ENCODE measurements at places on chromosomes 12 and 14.

- no peak for DNase-seq
Observed at GRCh38 chr14:82537831-82538230, 1004.2 kb upstream of the SEL1L start.

- no peak for DNase-seq
Observed at GRCh38 chr12:123200414-123200813, 32.5 kb downstream of the MPHOSPH9 start.

DNA sequence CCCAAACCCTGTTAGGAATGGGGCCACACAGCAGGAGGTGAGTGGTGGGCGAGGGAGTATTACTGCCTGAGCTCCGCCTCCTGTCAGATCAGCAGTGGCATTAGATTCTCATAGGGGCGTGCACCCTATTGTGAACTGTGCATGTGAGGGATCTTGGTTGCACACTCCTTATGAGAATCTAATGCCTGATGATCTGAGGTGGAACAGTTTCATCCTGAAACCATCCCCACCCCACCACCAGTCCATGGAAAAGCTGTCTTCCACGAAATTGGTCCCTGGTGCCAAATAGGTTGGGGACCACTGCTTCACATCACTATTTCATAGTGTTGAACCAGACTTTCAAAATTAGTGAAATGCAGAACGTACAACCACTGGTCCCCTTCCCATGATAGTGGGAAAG is 57.9 kb upstream of the BICD1 start:
- no peak for DNase-seq

DNA sequence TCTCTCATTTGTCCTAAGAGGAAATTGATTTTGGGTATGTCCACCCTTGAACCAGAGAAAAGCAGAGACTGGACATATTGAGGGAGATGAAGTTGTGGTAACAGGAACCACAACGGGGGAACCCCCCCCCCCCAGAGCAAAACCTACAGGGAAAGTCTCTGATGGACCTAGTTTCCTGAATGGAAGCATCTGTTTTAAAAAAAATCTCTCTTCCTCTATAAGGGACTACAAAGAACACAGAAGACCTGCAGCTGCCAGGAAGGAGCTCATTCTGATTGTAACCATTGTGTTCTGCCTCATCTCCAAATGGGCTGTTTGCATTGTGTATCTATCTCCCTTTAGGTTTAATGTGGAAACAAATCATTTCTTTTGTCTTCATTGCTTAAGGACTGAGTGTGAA is 13.4 kb downstream of the C1S start:
- DNase-seq = no peak

DNA sequence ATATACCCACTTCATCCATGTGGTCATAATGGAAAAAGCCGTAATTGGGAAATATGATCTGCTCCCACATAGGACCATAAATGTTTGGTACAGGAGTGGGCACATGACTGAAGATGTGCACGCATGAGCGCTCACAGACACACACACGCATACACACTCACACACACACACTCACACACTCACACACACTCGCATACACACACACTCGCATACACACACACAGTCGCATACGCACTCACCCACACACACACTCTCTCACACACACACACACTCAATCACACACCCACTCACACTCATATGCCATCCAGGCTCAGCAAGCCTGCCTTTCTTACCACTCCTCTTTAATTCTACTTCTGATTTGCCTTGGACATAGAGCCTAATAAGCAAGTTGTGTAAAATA is 45.6 kb upstream of the EGLN3 start:
- no peak for DNase-seq

DNA sequence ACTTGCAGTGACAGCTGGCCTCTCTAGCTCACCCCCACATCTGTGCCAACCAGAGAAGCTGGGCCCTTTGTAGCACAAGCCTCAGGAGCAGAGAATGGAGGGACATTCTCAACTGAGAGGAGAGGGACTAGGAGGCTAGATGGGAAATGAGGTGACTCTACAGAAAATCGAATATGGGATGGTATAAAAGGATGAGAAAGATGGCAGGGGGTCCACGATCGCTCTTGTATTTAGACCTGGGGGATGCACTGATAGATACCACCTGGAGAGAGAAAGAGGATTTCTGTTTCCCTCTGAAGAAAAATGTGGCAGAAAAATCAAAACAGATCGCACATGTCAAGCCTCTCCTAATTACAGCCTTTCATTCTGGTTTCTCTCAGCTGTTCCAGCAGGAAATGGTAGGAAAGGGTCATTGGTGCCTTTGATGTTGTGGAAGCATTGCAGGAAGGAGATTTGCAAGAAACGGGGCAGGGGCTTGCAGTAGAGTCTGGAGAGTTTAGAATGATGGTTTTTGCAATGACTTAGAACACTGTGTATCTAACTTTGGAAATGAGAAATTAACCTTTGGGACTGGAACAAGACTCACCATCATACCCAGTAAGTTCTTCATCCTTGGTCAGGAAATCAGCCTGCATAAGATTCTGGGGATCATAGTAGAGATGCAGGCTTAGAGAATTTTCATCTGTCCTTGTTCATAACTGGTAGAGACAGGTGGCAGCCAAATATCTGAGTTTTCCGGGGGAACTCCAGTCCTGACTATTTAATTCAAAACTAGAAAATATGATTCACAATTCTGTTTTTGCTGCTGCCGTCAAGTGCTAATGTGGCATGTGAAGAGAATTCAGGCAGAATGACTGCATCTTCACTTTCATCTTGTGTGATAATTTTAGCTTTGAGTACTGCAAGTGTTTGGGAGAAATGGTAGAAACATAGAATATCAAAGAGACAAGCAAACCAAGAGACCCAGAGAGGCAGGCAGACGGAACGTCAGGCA is 98.8 kb downstream of the DAD1 start:
- DNase-seq = no peak

DNA sequence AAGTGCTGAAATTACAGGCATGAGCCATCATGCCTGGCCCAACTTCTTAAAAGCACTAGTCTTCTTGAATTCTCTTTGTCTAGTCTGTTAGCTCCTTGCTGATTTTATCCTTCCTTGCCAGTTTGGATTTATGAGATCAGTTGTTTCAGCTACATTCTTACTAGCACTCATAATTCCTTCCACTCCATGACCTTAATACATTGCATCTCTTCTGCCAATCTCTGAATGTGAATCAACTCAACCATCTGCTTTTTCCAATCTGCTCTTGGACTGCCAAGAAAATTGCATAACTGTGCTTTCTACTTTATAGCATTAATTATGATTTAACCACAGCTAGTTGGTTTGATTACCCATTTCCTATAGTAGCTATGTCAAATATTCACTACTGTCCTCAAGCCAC is 14.9 kb upstream of the HEATR5A start:
- no peak for DNase-seq

- DNase-seq = no peak
Observed at GRCh38 chr12:21831791-21832344, 57.4 kb upstream of the KCNJ8 start.

DNA sequence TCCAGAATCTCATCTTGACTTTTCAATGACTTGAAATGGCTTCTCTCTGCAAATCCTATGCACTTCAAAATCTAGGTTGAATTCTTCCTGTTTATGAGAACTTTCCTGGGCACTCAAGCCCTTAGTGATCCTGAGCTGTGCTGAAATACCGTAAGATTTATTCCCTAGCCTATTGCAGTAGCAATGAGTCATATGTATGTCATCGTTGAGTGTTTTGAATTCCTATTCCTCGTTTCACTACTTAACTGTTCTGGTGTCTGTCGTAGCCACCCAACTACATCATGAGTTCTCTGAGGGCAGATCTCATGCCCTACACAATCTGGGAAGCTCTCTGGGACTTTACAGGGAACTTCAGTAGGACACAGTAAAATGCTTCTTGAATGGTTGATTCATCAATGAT is 190.8 kb upstream of the TMEM132C start:
- DNase-seq = no peak

DNA sequence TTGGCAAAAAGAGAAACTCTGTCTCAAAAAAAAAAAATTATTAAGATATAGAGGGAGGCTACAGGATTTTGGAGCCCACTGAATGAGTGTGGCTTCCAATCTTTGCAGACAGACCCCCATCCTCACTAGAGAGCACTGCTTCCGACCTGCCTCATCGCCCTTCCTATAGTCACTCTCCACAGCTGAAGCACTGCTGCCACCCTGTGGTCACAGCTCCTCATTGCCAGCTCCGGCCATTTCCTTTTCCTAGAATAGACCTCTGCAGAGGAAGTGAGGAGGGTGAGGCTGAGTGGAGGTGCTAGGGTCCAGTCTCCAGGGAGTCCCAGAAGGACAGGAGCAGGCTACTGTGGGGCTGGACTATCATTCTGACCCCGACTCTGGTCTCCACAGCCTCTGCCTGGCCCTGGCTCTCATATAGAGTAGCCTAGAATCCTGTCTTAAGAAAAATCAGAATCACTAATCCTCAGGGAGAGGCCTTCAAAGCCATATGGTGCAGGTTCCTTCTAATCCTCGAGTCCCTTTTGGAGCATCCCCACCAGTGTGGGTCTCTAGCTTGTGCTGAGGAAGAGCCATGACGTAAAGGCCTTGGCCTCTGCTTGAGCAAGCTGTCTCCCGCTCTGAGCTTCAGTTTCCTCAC is 1.4 kb upstream of the NPFF start:
- DNase-seq = peak; percentile 83

- DNase-seq = no peak
Observed at GRCh38 chr14:52266179-52266578, 1.3 kb upstream of the PTGDR start.

- no peak for DNase-seq
Observed at GRCh38 chr14:99633918-99634317, 11.0 kb upstream of the HHIPL1 start.

DNA sequence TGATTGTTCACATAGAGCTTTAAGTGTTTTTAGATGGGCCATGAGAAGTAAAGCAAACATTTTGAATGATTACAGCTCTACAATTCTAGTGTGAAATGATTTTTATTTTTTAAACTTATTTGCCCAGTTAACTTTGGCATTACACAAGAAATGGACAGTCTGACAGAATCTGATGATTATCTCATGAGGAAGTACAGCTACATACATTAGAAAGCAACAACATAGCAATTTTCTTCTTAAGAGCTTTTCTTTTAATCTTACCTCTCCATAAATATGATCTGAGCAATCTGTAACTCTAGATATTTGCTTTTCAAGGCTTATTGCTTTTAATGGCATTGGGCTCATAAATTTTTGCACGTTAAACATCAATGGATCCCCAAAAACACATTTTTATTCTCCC is 26.5 kb upstream of the PPP1R12A start:
- DNase-seq = no peak

DNA sequence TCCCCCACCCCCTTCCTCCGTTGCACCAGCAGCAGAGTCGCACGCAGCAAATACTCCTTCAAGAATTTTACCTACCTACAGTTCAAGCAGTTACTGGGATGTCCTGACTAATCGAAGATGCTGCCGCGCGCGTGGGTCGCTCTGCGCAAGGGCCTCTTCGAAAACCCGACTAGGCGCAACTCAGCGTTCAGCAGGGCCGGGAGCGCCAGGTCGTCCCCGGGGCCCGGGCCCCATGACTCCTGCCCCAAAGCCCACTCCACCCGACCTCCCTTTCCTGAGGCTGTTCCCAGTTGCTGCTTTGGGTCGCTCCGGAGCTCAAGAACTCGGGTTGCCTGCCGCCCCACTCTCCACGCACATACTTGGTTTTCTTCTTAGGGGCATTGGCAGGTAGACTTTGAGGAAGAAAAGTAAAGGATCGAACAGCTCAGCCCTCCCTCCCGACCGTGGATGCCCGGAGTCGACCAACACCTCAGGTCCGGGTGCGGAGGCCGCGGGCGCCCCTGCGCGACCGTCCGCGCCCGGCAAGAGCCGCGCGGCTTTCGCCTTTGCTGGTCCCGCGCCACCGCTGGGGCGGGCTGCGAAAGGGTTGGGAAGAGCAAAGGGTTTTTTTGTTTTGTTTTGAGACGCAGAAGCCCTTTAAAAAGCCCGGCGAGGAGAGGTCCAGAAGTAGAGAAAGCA is 1.9 kb downstream of the BMP4 start:
- no peak for DNase-seq

DNA sequence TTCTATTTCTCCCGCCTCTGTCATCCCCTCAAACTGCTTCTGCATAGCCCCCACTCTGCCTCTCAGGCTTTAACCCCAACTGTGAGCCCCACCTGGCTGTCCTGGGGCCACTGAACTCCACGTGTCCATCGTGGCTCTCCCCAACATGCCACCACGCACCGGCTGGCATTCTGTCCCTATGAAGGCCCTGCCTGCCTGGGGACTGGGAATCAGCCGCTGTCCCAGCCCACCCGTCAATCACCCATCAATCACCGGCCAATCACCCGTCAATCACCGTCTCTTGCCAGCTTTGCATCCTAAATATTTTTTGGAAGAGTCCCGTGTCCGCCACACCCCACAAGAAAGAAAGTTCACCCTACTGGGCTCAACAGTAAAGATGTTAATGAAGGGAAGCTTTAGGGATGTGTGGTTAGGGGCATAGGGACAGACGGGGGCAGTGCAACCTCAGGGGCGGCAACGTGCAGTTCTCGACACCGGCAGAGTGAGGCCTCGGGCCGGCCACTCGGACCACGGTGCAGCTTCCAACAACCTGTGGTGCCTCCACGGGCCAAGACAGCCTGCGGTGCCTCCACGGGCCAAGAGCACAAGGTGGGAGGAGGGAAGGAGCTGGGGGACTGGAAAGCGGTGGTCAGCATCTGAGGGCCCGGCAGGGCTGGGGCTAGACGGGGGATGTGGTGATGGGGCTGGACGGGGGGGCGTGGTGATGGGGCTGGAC is 85.6 kb downstream of the GALNT9 start:
- DNase-seq = no peak

DNA sequence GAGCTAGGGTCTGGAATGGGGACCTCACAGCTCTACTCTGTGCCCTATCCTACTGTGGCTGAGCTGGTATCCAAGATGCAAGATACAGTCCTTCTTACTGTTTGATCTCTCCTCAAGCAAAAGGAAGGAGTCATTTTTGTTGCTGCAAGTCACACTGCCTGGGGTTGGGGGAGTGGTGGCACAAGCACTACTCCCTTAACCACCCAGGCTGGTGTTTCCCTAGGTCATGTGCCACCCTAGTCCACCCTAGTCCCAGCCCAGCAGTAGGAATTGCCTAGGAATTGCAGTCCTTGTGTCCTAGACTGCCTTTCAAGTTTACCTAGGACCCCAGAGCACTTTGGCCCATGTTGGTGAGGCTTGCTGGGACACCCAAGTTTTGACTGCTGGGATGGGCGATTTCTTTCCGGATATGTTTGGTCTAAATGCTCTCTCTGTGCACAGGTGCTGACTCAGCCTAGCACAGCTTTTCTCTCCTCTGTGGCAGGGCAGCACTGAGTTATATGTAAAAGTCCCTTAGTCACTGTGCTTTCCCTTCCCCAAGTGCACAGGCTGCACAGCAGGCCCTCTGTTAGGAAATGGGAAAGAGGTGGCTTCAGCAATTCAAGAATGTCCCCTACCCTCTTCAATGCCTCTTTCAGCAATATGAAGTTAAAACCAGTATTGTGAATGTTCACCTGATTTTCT is 54.9 kb downstream of the SLC6A15 start:
- DNase-seq = no peak
